Jurkat, Clone E6-1 (cell line): ENCODE measurements at places on chromosomes 5 and 9.

- DNase-seq, result no peak
Observed at GRCh38 chr9:90906316-90907055, 104.9 kb downstream of the SYK start.

GRCh38 chr5:159051421-159052282 lies 48.1 kb downstream of the EBF1 start:
- no peak for DNase-seq

GRCh38 chr5:124641154-124641792 lies 105.2 kb downstream of the ZNF608 start:
- no peak for DNase-seq

- DNase-seq, result no peak
Observed at GRCh38 chr5:164358531-164359259, 853.3 kb downstream of the MAT2B start.

- DNase-seq, result no peak
Observed at GRCh38 chr5:133962131-133962530, 6.3 kb downstream of the C5orf15 start.

DNA sequence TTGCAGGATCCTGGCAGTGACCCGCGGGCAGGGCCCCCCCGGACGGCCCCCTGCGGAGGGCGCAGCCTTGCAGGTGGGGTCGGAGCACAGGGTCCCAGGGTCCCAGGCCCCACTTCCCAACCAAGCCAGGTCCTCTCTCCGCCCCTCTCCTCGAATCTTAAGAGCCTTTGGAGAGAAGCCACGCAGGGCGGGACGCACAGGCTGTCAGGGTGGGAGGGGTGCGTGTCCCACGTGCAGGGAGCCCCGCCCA lies 18.4 kb upstream of the EGFL7 start:
- DNase-seq, result peak; percentile 29

GRCh38 chr9:114861922-114862605 lies 56.2 kb upstream of the TNFSF15 start:
- no peak for DNase-seq
